Thoracic aorta (tissue), 2 donors: ENCODE measurements at places on chromosomes 12 and 14.

GRCh38 chr12:60042835-60043234 lies 447.0 kb downstream of the SLC16A7 start:
- no peak for DNase-seq

DNA sequence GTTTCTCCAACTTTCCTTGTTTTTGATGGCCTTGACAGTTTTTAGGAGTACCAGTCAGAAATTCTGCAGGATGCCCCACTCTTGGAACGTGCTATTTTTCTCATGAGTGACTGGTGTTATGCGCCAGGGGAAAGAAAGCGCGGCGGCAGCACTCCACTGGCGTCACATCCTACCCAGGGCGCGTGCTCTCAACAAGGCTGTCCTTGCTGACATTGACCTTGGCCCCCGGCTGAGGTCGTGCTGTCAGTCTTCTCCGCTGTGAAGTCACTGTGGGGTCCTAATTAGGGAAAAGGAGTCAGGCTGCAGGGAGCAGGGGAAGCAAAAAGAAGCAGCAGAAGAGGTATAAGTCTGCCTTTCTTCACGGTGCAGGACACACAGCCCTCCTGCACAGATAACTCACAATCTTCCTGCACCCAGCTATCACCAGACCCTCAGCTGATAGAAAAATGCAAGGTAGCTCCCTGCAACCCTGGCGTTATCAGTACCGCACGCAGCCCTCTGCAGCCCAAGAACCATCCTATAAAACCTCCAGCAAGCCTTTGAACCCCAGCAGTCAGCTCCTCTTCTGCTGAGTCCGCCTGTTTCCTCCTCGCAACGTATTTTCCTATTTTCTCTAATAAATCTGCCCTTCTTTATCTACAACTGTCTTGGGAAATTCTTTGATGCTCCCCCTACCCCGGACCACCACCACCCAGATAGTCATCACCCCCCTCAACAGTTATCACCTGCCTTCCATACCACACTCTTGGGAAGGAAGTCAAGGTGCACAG lies 48.0 kb upstream of the C14orf180 start:
- DNase-seq, result no peak

DNA sequence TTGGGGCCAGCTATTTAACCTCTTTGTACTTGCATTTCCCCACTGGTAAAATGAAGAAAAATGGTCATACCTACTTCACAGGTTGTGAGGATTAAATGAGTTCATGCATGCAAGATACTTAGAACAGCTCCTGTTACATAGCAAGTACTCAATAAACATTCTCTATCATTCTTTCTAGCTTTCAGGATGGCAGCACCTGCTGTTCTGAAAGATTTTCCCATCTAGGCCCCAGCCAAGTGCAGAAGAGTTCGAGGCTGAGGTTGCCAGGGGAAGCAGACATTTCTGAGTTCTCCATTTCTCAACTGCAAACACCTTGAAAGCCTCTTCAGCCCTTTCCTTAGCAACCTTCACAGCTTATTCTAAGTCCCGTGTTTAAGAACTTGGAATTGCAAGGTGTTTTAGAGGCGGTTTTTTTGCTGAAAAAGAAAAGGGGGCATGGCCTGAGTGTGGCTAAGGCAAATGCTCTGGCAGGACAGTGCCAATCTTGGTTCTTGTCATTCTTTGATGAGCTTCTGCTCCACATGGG lies 73.0 kb upstream of the PRMT8 start:
- DNase-seq, result no peak

- DNase-seq, result no peak
Observed at GRCh38 chr12:54773593-54773992, 80.7 kb upstream of the MUCL1 start.

DNA sequence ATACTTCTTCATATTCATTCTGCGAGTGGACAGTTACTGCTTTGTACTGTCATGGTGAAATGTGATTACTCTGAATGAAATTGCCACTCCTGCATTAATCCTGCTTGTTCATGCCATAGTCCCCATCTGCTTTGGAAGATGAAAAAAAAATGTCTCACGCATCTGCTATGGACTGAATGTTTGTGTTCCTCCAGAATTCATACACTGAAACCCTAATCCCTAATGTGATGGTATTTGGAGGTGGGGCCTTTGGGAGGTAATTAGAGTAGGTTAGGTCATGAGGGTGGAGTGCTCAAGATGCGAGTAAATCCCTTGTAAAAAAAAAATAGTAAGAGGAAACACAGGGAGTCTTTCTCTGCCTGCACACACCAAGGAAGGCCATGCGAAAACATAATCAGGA lies 427.2 kb downstream of the TMTC2 start:
- no peak for DNase-seq

GRCh38 chr14:105180592-105181548 lies at the start of gene NUDT14:
Gene NUDT14, minus strand, starts transcription at chr14:105181312. Its CDS starts 103 bp downstream, at chr14:105181209.
- no peak for DNase-seq

DNA sequence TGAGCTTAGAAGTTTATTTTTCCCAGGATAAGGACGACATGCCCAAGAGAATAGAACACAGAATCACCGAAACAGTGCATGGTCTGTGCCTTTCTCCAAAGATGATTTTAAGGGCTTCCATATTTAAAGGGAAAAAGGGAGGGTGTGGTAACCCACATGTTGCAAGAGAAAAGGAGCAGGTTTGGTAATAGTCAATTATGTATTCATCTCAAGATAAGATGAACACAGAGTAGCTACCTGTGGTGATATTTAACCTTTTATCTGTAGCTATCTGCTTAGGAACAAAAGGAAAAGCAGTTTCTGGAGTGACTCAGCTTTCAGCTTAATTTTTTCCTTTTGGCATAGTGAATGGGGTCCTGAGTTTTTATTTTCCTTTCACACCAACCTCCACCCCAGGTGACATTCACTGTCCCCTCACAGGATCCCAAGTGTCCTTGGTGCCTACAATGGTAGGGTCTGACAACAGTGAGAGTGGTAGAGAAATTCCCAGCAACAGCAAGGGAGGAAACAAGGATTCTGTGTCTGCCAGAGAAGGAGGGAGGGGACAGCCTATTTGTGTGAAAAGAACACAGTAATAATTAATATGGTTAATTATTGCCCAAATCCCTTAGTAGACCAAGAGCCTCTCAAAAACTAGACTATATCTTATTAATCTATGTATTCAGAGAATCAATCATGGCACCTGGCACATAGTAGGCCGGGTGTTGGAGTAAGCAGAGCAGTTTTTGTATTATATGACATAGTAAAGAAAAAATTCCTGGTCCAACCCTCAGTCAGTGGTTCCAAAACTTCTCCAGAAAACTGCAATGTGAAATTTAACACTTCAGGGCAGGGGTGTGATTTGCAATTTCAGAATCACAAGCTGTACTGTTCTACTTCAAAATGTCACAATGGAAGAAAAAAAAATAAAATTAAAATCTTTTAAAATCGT lies 154.5 kb downstream of the PHLDA1 start:
- DNase-seq, result no peak

DNA sequence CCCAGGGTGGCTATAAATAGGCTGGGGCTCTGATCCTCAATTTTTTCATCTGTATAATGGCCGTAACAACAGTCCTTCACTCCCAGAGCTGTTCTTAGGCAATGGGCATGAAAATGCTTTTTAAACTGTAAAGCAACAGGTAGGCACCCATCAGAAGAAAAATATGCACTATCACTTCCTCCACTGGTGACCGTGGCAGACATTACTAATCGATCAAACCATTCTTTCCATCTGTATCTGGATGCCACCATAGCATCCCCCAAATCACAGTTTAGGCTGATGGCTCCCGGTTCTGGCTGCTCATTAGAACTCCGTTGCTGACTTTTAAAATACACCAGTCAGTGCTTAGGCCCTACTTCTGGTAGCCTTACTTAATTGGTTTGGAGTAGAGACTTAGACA lies 11.2 kb downstream of the KRT71 start:
- DNase-seq, result no peak

GRCh38 chr12:94261119-94261518 lies 112.7 kb downstream of the PLXNC1 start:
- DNase-seq, result no peak

DNA sequence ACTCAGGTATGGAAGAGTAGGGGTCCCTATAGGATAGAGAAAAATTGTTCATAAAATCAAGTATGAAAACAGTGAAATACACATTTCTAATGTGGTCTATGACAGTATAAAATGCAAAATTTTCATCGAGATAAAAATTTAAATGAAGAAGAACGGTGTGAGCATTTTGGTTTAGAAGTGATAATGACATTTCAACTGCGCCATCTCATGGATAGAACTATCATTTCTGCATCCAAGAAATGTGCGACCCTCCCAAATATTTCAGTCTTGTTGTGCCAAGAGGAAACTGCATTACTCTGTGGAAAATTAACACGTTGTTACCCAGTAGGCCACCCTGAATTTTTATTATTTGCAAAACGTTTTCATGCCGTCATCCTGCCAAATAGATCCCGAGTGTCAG lies 108.8 kb downstream of the CRACR2A start:
- DNase-seq, result no peak

DNA sequence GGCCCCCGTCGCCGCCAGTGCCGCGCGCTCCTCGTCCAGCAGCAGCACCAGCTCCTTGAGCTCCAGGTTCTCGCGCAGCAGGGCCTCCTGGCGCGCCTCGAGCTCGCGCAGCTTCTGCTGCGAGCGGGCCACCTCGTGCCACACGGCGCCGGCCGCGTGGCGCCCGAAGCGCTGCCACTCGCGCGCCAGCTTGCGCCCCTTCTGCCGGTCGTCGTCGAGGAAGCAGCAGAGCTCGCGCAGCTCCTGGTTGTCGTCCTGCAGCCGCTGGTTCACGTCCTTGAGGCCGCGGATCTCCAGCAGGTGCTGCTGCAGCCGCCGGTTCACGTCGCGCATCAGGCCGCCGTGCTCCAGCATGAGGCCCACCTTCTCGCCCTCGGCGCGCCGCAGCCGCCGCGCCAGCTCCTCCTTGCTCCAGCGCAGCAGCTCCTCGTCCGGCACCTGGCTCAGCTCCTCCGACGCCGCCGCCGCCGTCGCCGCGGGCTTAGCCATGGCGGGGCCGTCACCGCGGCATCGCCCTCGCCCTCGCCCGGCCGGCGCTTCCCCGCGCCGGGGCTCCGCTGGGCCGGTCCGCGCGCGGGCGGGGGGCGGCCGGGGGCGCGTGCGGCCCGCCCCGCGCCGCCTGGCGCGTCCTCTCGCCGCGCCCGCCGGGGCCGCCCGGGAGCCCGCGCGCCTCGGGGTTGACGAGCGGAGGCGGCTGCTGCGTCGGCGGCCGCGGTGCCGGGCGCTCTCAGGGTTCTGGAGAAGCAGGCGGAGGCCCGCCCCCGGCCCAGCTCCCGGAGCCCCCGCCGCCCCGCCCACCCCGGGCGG lies at the start of gene CCDC85C:
TSS of gene CCDC85C (minus strand) at position 737 of the 807 bp plus-strand sequence. CDS start at position 489, 248 bp downstream.
- no peak for DNase-seq

DNA sequence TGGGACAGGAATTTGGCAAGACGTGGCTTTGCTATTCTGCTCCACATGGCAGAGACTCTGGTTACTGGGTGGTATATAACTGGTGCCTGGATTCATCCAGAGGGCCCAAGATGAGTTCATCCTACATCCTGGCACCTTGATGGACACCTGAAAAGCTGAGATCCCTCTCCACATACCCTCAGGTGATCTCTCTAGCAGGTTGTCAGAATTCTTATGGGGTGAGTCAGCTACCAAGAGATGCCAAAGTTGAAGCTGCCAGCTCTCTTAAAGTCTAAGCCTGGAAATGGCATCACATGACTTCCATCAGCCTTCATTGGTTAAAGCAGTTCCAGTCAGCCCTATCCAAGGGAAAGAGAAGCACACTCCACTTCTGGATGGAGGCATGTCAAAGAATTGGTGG lies 300.7 kb upstream of the SEL1L start:
- no peak for DNase-seq

DNA sequence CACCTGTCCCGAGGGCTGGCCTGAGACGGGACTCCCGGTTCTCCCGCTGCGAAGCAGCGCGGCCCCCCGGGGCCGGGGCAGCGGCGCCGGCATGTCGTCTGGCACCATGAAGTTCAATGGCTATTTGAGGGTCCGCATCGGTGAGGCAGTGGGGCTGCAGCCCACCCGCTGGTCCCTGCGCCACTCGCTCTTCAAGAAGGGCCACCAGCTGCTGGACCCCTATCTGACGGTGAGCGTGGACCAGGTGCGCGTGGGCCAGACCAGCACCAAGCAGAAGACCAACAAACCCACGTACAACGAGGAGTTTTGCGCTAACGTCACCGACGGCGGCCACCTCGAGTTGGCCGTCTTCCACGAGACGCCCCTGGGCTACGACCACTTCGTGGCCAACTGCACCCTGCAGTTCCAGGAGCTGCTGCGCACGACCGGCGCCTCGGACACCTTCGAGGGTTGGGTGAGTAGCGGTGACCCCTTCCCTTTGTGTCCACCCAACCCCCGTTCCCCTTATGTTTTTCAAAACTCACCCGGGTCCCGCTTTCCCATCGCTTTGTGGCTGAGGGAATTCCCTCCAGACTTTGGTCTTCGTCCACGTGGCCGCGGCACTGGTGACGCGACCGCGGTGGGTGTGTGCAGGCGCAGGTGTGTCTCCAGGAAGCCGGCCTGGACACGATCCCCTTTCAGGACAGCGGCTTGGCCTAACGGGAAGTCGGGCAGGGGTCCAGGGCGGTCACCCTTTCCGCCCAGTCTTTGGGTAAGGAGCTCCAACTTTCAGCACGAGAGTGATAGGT lies 826 bp downstream of the PRKCH start:
- DNase-seq, result no peak

DNA sequence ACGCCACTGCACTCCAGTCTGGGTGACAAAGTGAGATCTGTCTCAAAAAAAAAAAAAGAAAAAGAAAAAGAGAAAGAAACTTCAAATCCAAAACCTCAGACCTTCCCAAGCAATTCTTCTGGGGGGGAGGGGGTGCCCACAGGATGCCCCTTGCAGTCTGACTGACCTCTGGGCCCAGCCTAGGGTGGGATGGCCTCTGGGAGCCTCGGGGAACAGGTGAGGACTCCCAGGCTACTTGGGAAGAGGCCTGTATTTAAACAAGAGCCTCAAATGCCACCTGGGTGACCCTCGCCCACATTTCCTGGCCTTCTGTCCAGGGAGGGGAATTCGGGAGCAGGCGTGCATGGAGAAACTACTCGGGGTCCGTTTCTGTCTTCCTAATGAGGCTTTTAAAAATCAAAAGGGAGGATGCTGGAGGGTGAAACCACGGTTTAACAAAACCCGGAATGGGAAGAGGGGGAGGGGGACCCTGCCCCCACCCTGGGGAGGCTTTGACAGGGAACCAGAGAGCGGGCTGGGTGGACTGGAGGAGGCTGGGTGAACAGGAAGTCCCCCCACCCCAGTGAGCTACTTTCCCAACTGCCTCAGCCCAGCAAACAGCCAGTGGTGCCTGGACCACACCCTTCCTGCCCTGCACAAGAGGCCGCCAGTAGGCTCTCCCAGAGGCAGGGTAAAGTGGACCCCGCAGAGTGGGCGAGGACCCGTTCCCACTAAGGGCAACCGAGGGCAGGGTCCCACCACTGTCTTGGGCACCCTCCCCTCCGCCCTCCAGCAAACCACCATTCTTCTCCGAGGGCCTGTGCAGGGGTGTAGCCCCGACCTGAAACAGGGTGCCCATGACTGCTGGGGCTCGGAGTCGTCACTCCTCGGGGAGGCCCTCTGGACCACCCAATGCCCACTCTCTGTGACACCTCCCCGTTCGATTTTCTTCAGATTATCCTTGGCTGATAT lies 1.5 kb upstream of the FBRSL1 start:
- DNase-seq, result no peak

DNA sequence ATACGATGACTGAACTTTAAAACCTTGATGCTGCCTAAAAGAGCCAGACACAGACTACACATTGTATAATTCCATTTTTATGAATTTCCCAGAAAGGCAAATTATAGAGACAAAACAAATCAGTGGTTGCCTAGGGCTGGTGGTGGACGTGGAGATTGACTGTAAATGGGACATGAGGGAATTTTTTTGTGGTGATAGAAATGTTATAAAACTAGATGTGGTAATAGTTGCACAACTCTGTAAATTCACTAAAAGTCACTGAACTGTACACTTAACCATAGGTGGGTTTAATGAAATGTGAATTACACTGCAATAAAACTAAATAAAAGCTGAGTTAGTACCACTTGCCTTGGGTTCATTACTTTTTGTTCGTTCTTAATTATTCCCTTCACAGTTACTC lies 72.1 kb downstream of the PLEKHA5 start:
- no peak for DNase-seq
